Activated naive CD4-positive, alpha-beta T cell treated with anti-CD3 and anti-CD28 coated beads, Interleukin-2, amount 50 U/mL, for 16 hours (primary cell): ENCODE measurements at places on chromosomes 6 and 20.

GRCh38 chr6:150967910-150968309 is 102.4 kb downstream of the MTHFD1L start:
- DNase-seq, result no peak

GRCh38 chr20:54063992-54064676 is 6.3 kb downstream of the BCAS1 start:
- no peak for DNase-seq

GRCh38 chr6:35019171-35019570 is 122.0 kb downstream of the TCP11 start:
- DNase-seq, result no peak

DNA sequence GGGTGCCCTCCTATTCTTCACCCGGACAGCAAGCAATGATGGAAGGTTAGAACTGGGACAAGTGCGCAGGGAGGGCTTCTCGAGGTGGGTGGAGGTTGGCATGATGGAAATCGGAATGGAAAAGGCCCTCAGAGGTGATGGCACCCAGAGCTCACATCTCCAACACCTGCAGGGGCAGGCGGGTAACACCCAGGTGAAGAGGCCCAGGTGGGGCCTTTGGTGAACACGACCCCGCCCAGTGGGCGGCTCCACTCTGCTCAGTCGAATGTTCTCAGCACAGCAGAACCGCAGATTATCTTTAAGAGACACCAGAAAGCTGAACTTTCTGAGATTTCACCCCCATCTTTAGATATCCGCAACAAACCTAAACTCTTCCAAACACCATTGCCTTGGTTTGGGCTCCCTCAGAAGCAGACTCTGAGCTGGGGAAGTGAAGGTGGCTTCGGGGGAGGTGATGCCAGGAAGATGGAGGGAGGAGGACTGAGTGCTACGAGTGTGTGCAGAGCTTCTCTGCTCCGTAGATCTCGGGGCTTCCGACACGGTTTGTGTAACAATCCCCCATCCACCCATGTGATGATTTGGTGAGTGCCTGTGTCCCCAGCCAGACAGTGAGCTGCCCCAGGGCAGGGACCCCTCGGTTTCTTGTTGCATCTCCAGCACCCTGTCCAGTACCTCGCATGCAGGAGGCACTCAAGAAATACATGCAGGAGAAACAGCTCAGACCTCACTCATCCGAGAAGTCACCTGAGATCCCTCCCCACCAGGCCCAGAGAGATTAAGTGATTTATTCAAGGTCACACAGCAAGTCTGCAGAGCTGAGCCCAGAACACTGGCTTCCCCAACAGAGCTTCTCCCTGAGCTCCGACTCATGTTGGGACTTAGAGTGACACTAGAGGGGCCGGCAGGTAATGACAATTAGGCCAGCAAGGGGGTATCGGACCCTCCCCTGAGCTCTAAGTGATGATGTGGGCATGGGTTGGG is 45.4 kb downstream of the BPIFB1 start:
- DNase-seq, result no peak

DNA sequence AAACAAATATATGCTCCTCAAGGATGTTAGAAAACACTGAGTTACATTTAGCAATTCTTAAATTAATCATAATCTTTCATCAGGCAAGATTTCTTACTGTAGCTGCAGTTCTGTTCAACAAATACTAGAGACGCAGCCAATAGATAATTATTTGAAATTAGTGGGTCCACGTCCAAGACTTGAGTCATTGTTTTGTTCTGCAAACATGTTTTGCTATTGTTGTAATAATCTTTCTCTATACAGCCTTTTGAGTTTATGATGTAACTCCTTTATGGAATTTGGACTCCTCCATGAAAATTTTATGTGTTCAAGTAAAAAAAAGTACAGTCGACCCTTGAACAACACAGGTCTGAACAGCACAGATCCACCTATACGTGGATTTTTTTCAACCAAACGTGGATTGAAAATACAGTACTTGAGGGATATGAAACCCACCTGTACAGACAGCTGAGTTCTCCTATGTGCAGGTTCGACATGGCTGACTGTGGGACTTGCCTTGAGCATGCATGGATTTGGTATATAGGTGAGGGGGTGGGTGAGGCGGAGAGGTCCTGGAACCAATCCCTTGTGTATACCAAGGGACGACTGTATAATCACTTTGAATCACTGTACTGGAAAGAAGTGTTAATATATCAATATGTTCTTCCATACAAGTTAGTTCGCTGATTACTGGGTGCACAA is 41.3 kb upstream of the SLC22A16 start:
- no peak for DNase-seq

- no peak for DNase-seq
These were observed 1.3 kb downstream of the PRND start for GRCh38 chr20:4722993-4723392.

DNA sequence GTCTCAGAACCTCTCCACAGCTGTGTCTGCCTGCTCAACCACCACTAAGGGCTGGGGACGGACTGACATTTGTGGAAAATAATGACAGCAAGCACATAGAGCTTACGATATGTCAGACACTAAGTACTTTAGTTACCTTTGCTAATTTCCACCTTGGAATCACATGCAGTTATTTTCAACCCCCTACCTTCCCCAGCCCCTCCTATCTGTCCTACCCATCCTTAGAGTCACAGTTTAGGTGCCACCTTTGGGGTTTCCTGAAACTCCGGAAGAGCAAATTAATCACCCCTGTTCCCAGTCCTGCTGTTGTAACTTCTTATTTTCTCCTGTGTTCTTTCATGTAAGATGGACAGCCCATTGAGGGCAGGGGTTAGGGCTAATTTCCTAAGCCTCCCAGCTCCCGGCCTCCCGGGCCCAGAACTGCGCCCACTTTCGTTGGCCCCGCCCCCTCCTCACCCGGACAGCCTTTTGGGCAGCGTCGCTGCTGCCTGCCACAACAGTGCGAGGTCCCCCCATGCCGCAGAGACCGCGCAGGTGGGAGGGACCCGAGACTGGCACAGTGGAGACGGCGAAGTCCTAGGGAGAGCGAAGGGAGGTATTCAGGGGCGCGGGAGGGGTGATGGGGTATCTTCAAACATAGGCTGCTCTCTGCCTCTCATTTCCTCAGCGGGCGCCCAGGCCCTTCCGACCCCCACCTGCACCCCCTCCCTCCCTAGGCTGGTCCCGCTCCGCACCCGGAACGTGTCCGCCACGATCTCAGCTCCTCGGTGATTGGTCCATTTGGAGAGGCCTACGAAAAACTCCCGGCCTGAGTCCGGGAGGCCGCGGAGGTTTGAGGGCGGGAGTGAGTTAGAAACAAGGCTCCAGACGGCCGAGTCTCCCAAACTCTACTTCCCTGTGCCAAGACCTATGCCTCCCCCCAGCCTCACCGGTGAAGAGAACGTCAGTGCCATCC is 1.1 kb downstream of the DDAH2 start:
- no peak for DNase-seq

- DNase-seq, result no peak
These were observed 51.9 kb upstream of the EDN1 start for GRCh38 chr6:12238219-12238618.

DNA sequence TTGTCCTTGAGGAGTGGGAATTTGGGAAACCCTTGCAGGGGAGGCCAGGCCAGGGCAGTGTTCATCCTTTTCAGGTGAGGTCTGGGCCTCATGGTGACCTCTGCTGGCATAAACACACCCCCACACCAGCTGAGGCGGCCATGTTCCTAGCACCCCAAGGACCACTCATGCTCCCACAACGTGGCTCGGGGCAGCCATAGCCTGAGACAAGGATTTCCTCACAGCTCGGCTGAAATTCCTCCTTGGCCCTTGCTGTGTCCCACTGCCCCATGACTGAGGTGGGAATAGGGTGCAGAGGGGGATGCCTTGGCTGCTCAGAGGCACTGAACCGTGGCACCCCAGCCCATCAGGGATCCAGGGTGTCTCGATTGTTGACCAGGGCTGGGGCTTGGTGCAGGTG is 27.3 kb upstream of the SPDEF start:
- DNase-seq, result peak; percentile 19

GRCh38 chr20:24106150-24106800 is 117.7 kb upstream of the GGTLC1 start:
- no peak for DNase-seq

DNA sequence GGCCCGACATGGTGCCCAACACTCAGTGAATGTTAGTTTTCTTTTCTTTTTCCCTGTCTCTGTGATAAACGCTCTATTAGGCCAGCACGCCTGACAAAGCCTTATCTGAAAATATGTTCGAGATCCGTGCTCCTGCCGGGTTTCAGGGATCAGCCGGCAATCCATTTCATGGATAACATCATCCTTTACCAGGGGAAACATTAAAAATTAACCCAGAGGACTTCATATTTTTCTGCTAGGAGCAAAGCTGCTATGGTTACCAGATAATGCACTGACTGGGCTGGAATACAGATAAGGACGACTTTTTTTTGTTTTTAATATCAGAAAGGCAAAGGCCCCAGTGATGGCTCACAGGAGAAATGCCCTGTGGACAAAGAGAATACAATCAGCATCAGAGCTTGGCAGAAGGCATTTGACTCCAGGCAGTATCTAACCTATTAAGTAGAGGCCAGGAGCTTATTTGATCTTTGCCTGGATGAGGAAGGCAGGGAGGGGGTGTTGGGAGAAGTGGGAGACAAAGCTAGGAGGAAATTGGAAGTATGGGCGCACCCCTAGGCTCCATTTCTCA is 482.0 kb upstream of the CHD6 start:
- DNase-seq, result no peak
